ENCODE measurements at places on chromosomes 4 and X.

GRCh38 chrX:113136836-113137235, 296.2 kb upstream of the AMOT start:
- DNase-seq, result no peak

- DNase-seq, result peak; percentile 7
These were observed 421.7 kb upstream of the HTR2C start for GRCh38 chrX:114162068-114162735.

- no peak for DNase-seq
These were observed 129.6 kb upstream of the TLL1 start for GRCh38 chr4:165743422-165743821.

GRCh38 chr4:37365888-37366287, 121.3 kb downstream of the NWD2 start:
- no peak for DNase-seq

DNA sequence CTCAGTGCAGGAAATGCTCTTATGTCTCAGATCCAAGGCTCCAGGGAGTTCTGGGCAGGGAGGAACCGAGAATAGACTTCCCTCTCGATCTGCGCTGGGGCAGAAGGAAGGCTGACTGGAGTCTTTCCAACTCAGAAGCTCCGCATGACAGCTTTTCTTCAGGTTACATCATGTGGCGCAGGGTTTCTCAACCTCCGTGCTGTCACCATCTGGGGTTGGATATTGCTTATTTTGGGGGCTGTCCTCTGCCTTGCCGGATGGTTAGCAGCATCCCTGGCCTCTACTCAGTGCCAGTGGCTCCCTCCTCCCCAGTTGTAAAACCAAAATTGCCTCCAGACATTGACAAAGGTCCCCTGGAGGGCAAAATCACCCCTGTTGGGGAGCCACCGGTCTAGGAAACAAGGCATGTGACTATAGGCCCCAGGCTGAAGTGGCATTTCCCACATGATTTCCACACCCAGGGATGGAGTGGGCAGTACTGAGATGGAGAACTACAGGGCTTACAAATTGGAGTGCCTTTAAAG, 21.4 kb downstream of the REELD1 start:
- no peak for DNase-seq

GRCh38 chrX:50606300-50606950, 135.8 kb upstream of the DGKK start:
- no peak for DNase-seq

DNA sequence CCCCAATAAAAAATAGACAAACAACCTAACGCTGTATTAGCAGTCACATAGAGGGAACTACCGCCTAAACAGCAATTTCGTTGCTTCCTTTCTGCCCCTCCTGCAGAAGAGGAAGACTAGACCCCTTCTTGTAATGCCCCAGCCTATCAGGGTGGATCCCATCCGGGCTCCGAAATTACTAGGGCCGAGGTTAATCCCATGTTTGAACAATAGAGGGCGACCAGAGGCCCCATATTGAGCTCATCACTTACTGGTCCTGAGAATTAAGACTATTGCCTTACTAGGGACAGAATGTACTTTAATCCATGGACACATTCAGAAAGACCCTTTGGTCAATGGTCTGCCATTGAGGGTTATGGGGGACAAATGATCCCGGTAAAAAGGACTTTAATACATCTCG, 11.8 kb upstream of the ZNF630 start:
- no peak for DNase-seq

DNA sequence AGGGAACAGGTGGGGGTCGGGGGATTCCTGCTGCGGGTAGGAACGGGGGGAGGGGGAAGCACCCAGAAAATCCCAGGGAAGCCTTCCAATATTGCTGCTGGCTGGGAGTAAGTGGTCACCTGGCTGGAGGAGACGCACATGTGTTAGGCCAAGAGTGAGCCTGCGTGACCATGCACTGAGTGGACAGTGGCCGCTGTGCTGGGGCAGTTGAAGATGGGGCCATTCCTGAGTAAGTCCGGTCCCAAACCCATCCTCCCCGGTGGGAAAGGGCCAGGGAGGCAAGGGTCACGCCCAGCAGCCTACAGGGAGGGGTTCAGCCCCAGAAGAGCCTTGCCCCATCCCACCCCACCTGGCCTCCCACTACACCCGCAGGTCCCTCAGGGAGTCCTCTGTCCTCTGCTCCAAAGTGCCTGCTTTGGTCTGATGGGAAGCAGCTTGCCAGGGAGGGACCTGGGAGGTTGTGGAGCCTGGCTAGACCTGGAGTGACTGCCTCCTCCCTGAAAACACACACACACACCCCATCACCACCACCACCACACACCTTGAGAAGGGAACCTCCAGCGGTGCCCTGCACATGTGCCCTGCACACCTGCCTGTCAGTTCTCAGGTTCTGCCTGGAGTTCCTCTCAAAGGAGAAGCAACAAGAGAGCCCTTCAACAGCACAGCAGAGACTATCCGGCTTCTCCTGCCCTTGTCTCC, 6.1 kb downstream of the L1CAM start:
- no peak for DNase-seq

GRCh38 chr4:121799208-121799823, 1.8 kb upstream of the EXOSC9 start:
- no peak for DNase-seq

GRCh38 chr4:142858446-142858845, 12.3 kb upstream of the INPP4B start:
- no peak for DNase-seq

DNA sequence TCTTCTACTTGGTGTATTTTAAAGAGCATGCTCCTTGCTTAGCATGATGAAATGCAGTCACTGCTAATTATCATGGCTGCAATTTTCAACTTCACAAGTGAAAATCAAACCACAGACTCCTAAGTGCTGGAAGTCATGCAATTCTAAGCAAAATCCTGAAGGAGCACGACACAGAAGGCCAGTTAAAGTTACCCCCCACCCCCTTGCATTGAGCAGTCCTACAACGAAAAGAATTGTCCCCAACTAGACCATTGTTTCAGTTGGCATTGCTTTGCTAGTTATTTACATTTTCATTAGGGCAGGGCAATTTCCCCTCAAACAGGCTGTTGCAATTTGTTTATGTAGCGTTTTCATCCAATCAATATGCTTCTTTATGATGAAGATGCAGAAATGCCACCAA, 321.2 kb downstream of the PCDH7 start:
- DNase-seq, result no peak

- DNase-seq, result no peak
These were observed 60.3 kb upstream of the RXFP1 start for GRCh38 chr4:158461336-158461735.

DNA sequence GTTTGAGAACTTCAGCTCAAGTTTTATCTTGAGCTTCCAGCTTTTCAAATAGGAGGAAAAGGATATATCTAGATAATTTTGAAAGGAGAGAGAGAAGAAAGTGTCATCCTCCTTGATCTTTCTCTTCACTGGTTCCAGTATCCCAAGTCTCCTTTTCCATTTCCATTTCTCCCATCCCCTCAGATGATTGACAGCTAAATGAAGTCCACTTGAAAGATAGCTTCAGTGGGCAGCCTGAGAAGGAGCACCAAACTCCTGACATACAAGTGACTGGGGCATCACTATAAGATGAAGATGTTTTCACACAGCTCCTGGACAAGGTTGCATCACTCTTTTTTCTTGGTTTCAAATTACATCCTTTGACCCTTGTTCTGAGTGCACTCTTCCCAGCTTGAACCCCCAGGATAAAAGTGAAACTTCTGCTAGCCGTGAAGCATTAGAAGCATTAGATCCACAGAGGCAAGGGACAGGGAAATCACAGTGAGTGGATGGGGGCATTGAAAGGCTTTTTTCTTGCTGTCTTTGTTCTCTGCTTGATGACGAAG, 17.5 kb upstream of the MAGEA10 start:
- DNase-seq, result no peak

DNA sequence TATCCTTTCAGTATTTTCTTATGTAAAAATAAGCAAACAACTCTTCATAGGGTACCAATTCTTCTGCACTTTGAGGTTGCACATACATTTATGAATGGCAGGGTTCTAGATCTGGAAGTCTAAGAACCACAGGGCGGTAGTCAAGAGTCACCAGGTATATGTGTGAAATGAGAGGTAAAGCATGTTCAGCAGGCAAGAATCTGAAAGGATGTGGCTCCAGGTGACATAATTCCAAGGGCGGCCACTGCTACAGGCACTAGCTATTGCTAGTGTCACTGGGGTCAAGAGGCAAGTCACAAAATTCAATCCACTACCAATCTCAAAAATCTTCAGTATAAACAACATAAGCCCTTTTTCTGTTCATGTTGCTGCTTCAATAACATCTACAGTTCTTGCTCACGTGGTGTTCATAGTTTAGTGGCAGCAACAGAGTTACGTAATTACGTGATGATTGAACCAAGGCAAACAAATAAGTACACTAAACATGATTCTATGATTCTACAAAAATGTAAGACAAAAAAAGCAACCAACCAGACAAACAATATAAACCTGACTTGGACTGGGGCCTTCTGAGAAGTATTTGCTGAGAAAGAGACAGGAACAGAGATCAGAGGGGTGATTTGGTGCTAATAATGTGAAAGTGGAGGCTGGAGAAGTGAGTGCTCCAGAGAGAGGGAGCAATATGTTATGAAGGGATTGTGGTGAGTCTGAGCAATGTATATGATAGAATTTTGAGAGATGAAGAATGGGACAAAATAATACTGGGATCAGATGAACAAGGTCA, 101.7 kb downstream of the NAA11 start:
- no peak for DNase-seq

DNA sequence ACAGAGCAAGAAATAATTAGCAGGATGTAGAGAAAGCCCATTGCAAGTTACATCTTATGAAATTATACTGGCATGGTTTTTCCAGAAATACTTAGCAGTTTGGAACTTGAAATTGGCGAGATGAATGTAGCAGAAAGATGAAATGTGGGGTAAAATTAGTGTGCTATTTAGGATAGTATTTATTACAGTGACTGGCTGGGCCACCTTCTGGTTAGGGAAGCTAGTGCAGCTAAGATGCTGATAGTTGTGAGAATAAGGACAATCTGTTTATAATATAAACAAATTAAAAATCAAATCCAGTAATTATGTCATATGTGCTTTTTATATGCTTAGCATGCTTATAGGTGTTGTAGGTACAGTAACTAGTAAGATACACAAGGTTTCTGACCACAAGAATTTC, 74.8 kb downstream of the IL15 start:
- no peak for DNase-seq

DNA sequence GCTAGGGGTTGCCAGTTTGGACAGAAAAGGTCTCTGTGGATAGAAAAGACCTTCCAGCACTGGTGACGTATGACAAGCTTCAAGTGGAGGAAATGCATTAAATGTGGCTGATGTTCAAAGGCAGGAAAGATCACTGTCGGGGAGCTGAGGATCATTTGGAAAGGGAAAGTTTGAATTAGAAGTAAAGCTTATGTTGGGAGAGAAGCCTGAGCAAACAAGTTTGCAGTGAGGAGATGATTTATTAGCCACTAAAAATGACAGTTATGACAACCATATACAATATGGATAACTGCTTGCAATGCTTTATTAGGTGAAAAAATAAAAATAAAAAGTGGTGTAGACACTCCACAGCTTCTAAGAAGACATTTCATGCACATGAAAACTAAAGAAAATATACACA, 135.3 kb upstream of the HS3ST1 start:
- DNase-seq, result no peak

DNA sequence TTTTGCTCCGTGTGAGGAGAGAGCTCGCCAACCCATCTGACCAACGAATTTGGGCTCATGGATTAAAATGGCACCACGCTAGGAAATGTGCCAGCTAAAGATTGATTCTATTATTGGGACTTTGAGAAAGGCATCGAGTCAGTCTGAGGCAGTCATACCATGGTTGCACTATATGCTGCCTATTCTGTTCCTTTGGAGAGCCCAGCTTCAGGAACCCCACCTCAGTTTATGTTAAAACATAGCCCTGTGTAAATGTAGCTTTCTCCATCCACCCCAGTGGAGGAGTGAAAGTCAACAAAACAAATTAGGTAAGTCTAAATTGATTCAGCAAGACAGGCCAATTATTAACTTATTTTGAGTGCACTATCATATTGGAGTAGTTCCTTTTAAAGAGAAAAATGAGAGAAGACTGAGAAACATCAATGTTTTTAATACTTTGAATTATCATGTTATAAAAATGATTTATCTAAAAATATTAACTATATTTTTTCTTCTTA, 24.5 kb upstream of the ADH7 start:
- DNase-seq, result no peak

GRCh38 chr4:111269439-111269838, 646.6 kb upstream of the PITX2 start:
- no peak for DNase-seq

GRCh38 chrX:134948333-134949241, 42.2 kb upstream of the SMIM10 start:
- DNase-seq, result no peak

GRCh38 chr4:38930204-38930603, 62.6 kb downstream of the FAM114A1 start:
- no peak for DNase-seq

- no peak for DNase-seq
These were observed 9.2 kb upstream of the HPGD start for GRCh38 chr4:174531486-174531885.

- DNase-seq, result no peak
These were observed 40.3 kb downstream of the OSTC start for GRCh38 chr4:108690738-108691137.

GRCh38 chr4:152468408-152468807, 67.5 kb downstream of the FBXW7 start:
- DNase-seq, result no peak

DNA sequence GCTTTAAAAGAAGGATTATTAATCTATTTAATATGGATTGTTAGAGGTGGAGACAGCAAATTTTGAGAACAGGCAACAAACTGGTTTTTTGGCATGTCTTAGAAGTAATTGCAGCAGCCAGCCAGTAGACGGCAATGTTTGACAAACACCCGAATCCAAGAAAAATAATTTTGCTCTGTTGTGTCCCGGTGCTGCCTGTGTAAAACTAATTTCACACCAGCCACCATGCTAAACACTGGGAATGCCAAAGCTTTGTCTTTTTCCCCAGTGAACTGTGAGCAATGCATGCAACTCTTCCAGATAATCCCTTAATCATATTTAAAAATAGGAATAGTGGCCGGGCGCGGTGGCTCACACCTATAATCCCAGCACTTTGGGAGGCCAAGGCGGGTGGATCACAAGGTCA, 25.9 kb downstream of the SMIM31 start:
- DNase-seq, result peak; percentile 25

GRCh38 chr4:105139646-105140045, 7.0 kb upstream of the TET2 start:
- no peak for DNase-seq

GRCh38 chrX:136806891-136807410, 26.2 kb upstream of the ARHGEF6 start:
- DNase-seq, result no peak

Measured in iPS DF 19.7 (cell line).